Natural killer cell (primary cell): ENCODE measurements at places on chromosomes 5 and 9. TPM values are rescaled to one million over a fixed set of nuclear protein-coding genes. Genes with fewer than 3 reads are reported as not detected.

GRCh38 chr5:2877522-2877921 is 126.0 kb upstream of the IRX2 start:
- DNase-seq: no peak
- no peaks in the 10 kb centered on the region for H3K27me3 ChIP-seq
- H3K36me3 ChIP-seq: no peaks in the 10 kb centered on the region
- no peak overlapping the region for H3K4me3 ChIP-seq
- no peak overlapping the region for H3K27ac ChIP-seq

DNA sequence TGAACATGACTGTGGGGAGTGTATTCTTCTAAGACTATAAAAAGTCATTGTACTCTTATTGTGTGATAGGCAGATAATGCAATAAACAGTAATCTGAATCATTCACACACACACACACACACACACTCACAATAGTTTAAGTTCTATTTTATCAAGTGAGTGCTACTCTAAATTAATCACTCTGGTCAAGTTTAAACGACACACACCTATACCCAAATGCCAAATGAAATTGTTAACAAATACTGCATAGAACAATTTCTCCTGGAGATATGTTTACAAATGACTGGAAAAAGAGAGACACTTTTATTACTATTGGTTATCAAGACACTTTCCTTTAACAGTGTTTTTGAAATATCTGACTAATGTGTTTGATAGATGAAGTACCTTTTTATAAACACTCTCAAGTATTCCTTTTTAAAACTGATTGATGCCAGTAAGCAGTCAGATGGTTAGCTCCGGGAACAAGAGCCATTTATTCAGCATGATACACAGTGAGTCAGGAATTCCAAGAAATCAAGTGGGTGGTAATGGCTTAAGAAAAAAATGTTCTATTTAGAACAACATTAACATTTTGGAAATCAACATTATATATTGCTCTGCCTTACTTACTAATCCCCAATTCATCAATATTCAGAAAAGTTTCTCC is 521.6 kb upstream of the ST8SIA4 start:
- no peak overlapping the region for H3K27ac ChIP-seq
- H3K4me3 ChIP-seq: no peak overlapping the region
- no peaks in the 10 kb centered on the region for H3K27me3 ChIP-seq

Gene TLX3
- total RNA-seq: not detected

GRCh38 chr5:51382521-51383130 is 622 bp upstream of the ISL1 start:
- no peaks in the 10 kb centered on the region for H3K36me3 ChIP-seq
- peaks cover 57% of the 10 kb centered on the region for H3K27me3 ChIP-seq
- H3K4me3 ChIP-seq: no peak overlapping the region
- DNase-seq: no peak
- H3K4me1 ChIP-seq: no peaks in the 10 kb centered on the region

Gene NDUFB6
- total RNA-seq: 14.6 TPM

DNA sequence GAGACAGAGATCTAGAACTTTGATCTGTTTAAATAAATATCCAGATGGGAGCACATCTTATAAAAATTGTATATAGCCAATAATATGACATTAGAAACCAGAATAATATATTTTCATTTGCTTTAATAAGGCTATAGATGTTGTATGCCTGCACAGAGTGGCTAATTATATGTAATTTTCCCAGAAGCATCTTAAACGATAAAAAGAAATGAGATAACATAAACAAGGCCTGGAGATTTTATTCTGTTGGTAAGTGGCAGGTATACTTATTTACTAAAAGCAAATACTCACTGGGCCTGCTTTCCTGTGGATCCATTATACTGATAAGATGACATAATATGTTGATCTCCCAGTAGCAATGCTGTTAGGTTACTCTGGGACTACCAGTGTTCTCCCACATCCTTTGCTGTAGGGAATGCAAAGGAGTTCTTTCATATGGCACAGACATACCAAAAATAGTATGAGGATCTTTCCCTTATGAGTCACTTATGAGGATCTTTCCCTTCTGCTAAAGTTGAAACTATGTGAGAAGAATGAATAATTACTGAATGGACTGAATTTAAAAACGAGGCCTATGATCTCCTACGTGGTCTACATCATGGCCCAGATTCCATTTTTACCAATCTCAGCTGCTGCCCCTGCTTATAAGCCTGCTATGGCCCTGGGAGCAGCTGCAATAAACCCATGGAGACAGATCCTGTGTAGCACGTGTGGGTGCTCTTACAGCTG is 112.1 kb downstream of the NUDT12 start:
- H3K4me3 ChIP-seq: no peak overlapping the region
- no peaks in the 10 kb centered on the region for H3K36me3 ChIP-seq
- no peaks in the 10 kb centered on the region for H3K27me3 ChIP-seq
- no peak for DNase-seq
- H3K27ac ChIP-seq: no peak overlapping the region

Gene INSL4
- total RNA-seq: not detected

DNA sequence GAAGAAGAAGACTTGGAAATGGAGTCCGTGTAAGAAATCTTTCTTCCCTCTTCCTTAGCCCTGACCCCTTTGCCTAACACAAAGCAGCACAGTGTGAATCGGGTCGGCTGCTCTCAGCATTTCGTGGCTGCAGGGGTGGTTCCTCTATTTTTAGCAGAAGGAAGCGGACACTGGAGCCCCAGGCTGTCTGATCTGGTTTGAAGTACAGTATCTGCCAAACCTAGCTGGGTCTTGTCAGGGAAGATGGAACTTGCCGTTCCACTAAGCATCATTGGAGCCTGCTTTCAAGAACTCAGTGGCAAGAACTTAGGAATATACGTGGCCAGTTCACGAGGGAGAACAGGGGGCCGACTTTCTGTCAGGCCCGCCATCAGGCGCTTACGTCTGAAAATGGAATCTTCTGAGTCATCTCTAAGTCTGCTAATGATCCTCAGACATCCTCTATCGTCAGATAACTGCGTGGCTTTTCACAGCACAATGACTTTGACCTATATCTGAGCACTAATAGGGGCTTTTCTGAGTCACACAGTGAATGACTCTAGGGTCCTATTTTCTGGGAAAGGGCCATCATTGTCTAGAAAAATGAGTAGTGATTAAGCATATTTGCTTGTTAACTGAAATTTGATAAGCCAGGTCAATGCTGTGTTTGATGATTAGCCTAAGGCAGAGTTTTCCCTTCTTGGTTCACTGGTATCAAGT is 43.3 kb upstream of the NCS1 start:
- peaks cover 65% of the 10 kb centered on the region for H3K4me1 ChIP-seq
- peak overlapping the region; percentile 1 for H3K4me3 ChIP-seq
- peaks cover 7% of the 10 kb centered on the region for H3K36me3 ChIP-seq
- DNase-seq: peak; percentile 85
- H3K27ac ChIP-seq: peak overlapping the region; percentile 97
- H3K27me3 ChIP-seq: no peaks in the 10 kb centered on the region

Gene RNF224
- not detected for total RNA-seq

DNA sequence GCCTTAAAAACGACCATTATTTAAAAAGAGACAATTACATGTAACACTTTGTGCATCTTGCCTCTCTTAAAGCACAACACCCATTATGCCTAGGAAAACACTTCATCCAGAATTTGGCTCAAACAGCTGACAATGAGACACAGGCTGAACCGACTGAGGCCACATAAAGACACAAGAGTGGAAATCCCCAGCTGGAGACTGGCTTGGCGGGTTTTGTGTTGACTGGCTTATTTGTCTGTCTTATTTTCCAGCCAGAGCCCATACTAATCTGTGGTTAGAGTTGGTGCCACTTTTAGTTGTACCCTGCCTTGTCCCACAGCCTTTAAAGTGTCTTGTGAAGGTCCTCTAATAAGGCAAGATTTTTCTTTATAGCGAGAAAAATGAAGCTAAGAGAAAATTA is 21.2 kb downstream of the TRIM14 start:
- H3K27ac ChIP-seq: no peak overlapping the region
- H3K4me1 ChIP-seq: peaks cover 39% of the 10 kb centered on the region
- peaks cover 47% of the 10 kb centered on the region for H3K36me3 ChIP-seq

Gene ZER1
- 35.2 TPM for total RNA-seq

Gene PCDHB16
- not detected for total RNA-seq

DNA sequence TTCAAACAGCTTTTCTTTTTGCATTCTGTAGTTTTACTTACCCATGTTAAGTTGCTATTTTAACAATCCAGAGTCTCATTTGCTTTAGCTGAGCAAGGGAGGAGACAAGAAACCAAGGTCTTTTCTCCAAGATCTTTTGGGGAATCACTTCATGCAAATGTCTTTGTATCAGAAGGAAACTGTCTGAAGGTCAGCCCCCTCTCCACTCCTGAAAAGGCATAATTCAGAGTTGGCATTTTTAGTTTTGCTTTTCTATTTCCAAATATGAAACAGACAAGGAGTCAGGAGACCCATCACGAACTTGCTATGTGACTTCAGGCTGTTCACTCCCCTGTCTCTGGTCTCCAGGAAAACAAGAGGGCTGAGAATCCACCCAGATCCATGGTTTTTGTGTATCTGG is 12.3 kb upstream of the TNFSF15 start:
- no peaks in the 10 kb centered on the region for H3K4me1 ChIP-seq
- no peak overlapping the region for H3K4me3 ChIP-seq
- no peak overlapping the region for H3K27ac ChIP-seq

DNA sequence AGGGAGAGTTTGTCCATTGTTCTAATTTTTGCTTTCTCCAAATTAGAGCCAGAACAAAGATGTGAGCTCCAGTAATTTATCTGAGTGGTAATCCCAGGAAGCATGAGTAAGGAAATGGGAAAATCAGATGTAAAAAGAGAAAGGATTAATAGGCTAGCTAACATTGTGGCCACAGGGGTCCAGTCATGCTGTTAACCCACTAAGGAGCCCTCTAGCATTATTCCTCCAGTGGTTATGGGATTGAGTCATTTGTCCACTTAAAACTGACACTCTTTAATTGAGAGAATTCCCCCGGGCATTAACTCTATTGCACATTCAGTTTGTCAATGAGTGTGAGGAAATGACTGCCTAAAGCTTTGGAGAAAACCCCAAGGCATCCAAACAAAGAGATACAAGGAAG is 700.3 kb upstream of the TYRP1 start:
- H3K27me3 ChIP-seq: no peaks in the 10 kb centered on the region
- DNase-seq: no peak
- no peaks in the 10 kb centered on the region for H3K4me1 ChIP-seq
- no peak overlapping the region for H3K4me3 ChIP-seq
- H3K27ac ChIP-seq: no peak overlapping the region
- no peaks in the 10 kb centered on the region for H3K36me3 ChIP-seq

Gene CCDC192
- total RNA-seq: not detected

GRCh38 chr5:144644317-144644716 is 473.6 kb downstream of the KCTD16 start:
- no peak overlapping the region for H3K27ac ChIP-seq
- no peaks in the 10 kb centered on the region for H3K36me3 ChIP-seq
- DNase-seq: no peak
- H3K27me3 ChIP-seq: no peaks in the 10 kb centered on the region
- no peaks in the 10 kb centered on the region for H3K4me1 ChIP-seq

DNA sequence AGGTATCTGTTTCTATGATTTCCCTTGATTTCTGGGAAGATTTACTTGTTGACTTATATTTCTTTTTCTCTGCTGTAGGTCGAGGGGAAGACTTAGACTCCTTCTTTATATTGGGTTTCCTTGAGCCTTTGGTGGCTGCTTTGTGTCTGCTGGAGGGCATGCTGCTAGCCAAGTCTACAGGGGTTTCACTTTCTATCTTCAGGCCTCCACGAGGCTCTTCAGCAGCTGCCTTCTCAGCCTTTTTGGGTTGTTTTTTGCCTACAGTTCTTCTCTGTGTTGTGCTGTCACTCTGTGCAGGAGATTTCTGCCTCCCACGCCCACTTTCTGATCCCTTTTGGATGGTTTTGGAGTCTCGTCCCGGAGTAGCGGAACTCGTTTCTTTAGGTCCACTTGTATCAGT is 23.2 kb downstream of the LEAP2 start:
- no peak overlapping the region for H3K27ac ChIP-seq
- H3K4me3 ChIP-seq: no peak overlapping the region
- peaks cover 69% of the 10 kb centered on the region for H3K36me3 ChIP-seq
- H3K4me1 ChIP-seq: no peaks in the 10 kb centered on the region
- H3K27me3 ChIP-seq: no peaks in the 10 kb centered on the region
- no peak for DNase-seq

Gene SDHA
- total RNA-seq: 183 TPM

- no peaks in the 10 kb centered on the region for H3K4me1 ChIP-seq
- H3K27ac ChIP-seq: no peak overlapping the region
- DNase-seq: no peak
Observed at GRCh38 chr5:7759257-7759871, 91.6 kb downstream of the CFAP90 start.

DNA sequence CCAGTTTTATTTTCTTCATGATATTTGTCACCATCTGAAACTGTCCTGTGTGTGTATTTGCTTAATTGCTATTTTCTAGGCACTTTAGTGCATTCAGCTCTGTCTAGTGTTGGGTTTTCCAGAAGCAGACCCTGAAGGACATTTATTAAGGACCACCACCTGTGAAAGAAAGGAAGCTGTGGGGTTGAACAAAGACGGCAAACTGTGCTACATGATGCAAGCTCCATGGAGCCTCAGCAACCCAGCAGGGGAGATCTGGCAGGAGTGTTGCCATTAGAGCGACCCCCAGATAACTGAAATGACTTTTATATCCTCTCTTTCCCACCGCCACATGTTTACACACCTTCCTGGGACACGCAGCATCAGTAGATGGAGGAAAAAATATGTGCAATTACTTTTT is 125.5 kb downstream of the GABRB2 start:
- no peaks in the 10 kb centered on the region for H3K36me3 ChIP-seq
- DNase-seq: no peak
- no peaks in the 10 kb centered on the region for H3K4me1 ChIP-seq
- H3K27ac ChIP-seq: no peak overlapping the region

Gene RECK
- 10.3 TPM for total RNA-seq

Gene FOXD1
- 0.41 TPM for total RNA-seq

Gene SPINK7
- not detected for total RNA-seq

GRCh38 chr5:59169081-59169767 is 586.3 kb downstream of the RAB3C start:
- no peak overlapping the region for H3K27ac ChIP-seq
- H3K27me3 ChIP-seq: no peaks in the 10 kb centered on the region
- no peak overlapping the region for H3K4me3 ChIP-seq
- DNase-seq: no peak

GRCh38 chr9:113359385-113359784 is 10.0 kb downstream of the BSPRY start:
- no peaks in the 10 kb centered on the region for H3K4me1 ChIP-seq
- no peak for DNase-seq
- H3K27ac ChIP-seq: no peak overlapping the region
- no peaks in the 10 kb centered on the region for H3K27me3 ChIP-seq
- no peaks in the 10 kb centered on the region for H3K36me3 ChIP-seq
- H3K4me3 ChIP-seq: no peak overlapping the region

Gene PTCH1
- 82.1 TPM for total RNA-seq

Gene RNF145
- total RNA-seq: 29.8 TPM

GRCh38 chr9:90640361-90640760 is 2.3 kb downstream of the DIRAS2 start:
- no peak overlapping the region for H3K27ac ChIP-seq
- H3K4me3 ChIP-seq: no peak overlapping the region
- no peaks in the 10 kb centered on the region for H3K36me3 ChIP-seq
- peaks cover 8% of the 10 kb centered on the region for H3K27me3 ChIP-seq
- H3K4me1 ChIP-seq: no peaks in the 10 kb centered on the region

DNA sequence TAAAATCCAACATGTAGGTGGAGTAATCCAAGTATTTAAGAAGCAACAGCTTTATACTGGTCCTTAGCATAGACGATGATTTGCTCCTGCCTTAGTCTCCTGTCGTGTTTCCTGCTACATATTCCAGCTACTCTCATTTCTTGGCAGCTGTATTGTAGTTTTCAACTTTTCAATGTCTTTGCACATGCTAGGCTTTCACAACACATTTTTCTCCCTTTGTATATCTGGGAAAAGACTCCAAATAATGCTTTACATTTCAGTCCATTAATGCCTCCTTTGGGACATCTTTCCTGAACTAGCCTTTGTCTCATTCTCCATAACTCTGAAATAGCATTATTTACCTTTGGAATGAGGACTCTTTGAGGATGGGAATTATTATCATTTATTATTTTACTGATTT is 508.0 kb downstream of the PTPRD start:
- DNase-seq: no peak
- no peak overlapping the region for H3K4me3 ChIP-seq
- H3K27me3 ChIP-seq: no peaks in the 10 kb centered on the region
